ENCODE measurements at places on chromosomes 3 and 15. TPM values are rescaled to one million over a fixed set of nuclear protein-coding genes. Genes with fewer than 3 reads are reported as not detected.

The CIDEC gene
- total RNA-seq: 0.36 TPM

The KLHL6 gene
- 0.69 TPM for total RNA-seq

The CPLX3 gene
- total RNA-seq: 1.2 TPM

The TGFBR2 gene
- total RNA-seq: 144 TPM

The SPINK8 gene
- total RNA-seq: not detected

The ARID3B gene
- 2.0 TPM for total RNA-seq

The ACTR8 gene
- 33.2 TPM for total RNA-seq

The CELSR3 gene
- 0.14 TPM for total RNA-seq

DNA sequence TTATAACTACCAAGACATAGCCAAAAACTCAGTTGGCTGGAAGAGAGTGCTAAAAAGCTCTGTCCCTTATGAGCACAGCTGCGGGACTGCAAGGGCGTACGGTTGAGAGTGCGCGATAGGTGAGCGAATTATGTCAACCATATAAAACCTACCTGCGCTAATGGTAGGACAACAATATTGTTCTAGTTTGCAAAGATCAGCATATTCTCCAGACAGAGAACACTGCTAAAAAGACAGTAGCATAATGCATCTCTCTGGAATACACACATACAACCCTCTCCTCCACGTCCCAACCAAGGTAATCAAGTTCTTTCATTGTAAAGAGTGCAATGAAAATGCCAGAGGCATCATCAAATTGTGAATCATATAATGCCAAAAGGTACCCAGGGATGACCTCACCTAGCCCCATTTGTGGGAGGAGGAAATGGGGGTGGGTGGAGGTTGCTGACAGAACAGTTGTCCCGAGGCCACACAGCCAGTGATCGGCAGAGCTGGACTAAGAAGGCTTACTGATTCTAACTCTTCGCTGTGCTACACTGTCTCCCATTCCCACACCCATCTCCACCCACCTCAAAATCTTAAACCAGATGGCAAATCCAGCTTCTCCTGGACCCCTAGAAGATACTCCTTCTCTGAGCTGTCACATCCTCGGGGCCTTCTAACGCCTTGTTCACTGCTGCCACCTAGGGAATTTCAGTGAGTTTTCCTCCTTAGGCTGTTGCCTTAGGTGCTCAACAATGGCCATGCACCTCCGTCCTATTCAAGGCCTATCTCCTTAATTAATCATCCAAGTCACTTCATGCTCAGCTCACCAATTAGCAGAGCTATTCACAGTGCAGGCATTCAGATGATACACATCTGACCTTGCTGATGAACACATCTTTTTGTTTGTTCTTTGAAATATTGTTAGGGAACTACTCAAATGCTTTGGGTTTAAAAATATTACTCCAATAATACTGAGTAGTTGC is 60.7 kb downstream of the RPL22L1 start:
- H3K4me1 ChIP-seq: peaks cover 4% of the 10 kb centered on the region
- no peak for DNase-seq
- no peak overlapping the region for H3K27ac ChIP-seq
- no peak overlapping the region for H3K4me3 ChIP-seq
- no peaks in the 10 kb centered on the region for H3K36me3 ChIP-seq

GRCh38 chr3:99872923-99873254 is 55.2 kb downstream of the CMSS1 start:
- H3K4me3 ChIP-seq: peak overlapping the region; percentile 80
- H3K27me3 ChIP-seq: no peaks in the 10 kb centered on the region
- H3K36me3 ChIP-seq: no peaks in the 10 kb centered on the region
- peaks cover 88% of the 10 kb centered on the region for H3K4me1 ChIP-seq

- H3K27me3 ChIP-seq: no peaks in the 10 kb centered on the region
- no peaks in the 10 kb centered on the region for H3K36me3 ChIP-seq
- DNase-seq: no peak
- no peaks in the 10 kb centered on the region for H3K4me1 ChIP-seq
Measured at GRCh38 chr3:168459226-168459784, 363.6 kb upstream of the GOLIM4 start.

DNA sequence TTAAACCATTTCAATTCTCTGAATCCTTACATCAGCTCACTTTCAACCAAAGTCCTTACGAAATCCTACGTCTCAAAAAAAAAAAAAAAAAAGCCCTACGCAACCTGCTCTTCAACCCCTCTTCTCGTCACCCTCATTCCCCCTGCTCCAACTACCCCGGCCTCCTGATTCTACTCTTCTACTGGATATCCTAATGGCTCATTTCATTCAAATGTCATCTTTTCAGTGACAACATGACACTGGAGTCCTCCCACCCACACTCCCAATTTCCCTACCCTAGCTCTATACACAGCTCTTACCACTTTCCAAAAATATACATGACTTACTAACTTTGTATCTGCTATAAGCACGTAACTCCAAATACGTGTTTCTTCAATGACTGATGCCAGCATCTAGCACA is 11.5 kb downstream of the UBP1 start:
- H3K36me3 ChIP-seq: peaks cover 11% of the 10 kb centered on the region
- no peak for DNase-seq
- H3K27me3 ChIP-seq: no peaks in the 10 kb centered on the region
- no peak overlapping the region for H3K27ac ChIP-seq
- no peak overlapping the region for H3K4me3 ChIP-seq

- peak overlapping the region; percentile 99 for H3K27ac ChIP-seq
- H3K36me3 ChIP-seq: no peaks in the 10 kb centered on the region
- H3K27me3 ChIP-seq: no peaks in the 10 kb centered on the region
- DNase-seq: no peak
- H3K4me1 ChIP-seq: peaks cover 70% of the 10 kb centered on the region
Measured at GRCh38 chr3:71578054-71578751, 5.3 kb downstream of the FOXP1 start.

GRCh38 chr15:75902129-75902557 is 1.5 kb upstream of the FBXO22 start:
- peaks cover 15% of the 10 kb centered on the region for H3K36me3 ChIP-seq
- no peak for DNase-seq
- H3K27ac ChIP-seq: peak overlapping the region; percentile 85
- no peak overlapping the region for H3K4me3 ChIP-seq
- H3K4me1 ChIP-seq: peaks cover 40% of the 10 kb centered on the region
- no peaks in the 10 kb centered on the region for H3K27me3 ChIP-seq

- no peak overlapping the region for H3K4me3 ChIP-seq
- DNase-seq: no peak
- no peaks in the 10 kb centered on the region for H3K36me3 ChIP-seq
- H3K27ac ChIP-seq: no peak overlapping the region
- peaks cover 71% of the 10 kb centered on the region for H3K27me3 ChIP-seq
Measured at GRCh38 chr15:59917504-59918157, 86.5 kb upstream of the FOXB1 start.

DNA sequence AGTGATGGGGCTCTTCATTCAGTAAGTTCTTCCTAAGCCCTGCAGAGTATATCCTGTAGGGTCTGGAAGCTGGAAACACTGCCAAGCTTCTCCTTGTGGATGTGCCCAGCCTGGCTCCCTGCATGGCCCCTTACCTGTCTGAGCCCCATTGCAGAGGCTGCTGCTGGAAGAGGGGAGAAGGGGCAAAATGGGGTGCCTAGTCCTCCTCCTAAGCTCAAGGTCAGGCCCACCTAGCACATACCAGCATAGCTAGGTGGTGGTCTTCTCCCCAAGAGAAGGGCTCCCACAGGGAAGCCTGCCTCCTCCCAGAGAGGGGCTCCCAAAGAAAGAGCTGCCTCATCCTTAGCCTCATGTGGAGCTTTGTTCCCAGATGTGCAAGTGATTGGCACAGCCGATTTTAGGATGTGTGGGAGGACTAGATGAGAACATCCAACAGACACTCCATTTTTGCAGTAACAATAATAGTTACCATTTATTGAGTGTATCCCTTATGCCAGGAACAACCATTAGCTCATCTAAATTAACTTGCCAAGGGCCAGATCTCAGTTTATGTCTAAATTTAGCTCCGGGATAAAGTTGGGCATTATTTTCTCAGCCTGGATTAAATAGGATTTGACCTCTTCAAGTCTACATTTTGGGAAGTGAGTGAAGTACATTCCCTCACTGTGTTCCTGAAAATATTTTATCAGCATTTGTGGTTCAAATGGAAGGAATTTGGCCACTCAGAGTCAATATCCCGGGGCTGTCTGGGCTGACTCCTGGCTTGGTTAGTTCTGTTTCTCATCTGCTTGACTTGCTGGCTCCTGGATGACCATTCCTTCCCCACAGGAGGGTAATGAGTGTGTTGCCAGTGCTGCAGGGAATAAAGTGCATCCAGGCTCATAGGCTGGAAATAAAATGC is 291.1 kb upstream of the ROPN1 start:
- no peak for DNase-seq
- H3K27ac ChIP-seq: peak overlapping the region; percentile 34
- no peaks in the 10 kb centered on the region for H3K27me3 ChIP-seq
- H3K36me3 ChIP-seq: no peaks in the 10 kb centered on the region
- H3K4me1 ChIP-seq: peaks cover 53% of the 10 kb centered on the region

DNA sequence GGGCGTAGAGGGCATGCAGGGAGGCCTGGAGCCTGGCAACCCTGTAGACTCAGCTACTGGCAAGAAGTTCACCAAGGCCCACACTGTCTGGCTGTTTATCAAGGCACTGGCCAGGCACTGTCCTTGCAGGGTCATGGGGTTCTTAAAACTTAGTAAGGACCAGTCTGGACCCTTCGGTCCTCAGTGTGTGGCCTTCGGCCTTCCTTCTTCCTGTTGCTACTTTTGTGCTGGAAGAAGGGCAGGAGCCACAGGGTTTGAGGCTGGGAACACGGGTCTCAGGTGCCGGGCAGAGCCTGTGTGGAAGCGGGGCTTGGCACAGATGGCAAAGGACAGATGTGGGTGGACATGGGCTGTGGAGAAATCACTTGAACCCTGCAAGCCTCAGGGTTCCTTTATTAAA is 76.6 kb downstream of the SNRK start:
- peak overlapping the region; percentile 74 for H3K27ac ChIP-seq
- peaks cover 44% of the 10 kb centered on the region for H3K4me1 ChIP-seq
- no peaks in the 10 kb centered on the region for H3K36me3 ChIP-seq
- DNase-seq: no peak
- no peaks in the 10 kb centered on the region for H3K27me3 ChIP-seq

GRCh38 chr15:57504599-57504940 is 87.1 kb upstream of the MYZAP start:
- peak overlapping the region; percentile 65 for H3K27ac ChIP-seq
- no peaks in the 10 kb centered on the region for H3K36me3 ChIP-seq
- peaks cover 32% of the 10 kb centered on the region for H3K4me1 ChIP-seq
- H3K27me3 ChIP-seq: no peaks in the 10 kb centered on the region
- H3K4me3 ChIP-seq: no peak overlapping the region
- DNase-seq: no peak

GRCh38 chr3:108183181-108183580 is 39.0 kb downstream of the IFT57 start:
- peaks cover 30% of the 10 kb centered on the region for H3K36me3 ChIP-seq
- no peak overlapping the region for H3K4me3 ChIP-seq
- no peak for DNase-seq
- H3K4me1 ChIP-seq: no peaks in the 10 kb centered on the region
- H3K27ac ChIP-seq: no peak overlapping the region

DNA sequence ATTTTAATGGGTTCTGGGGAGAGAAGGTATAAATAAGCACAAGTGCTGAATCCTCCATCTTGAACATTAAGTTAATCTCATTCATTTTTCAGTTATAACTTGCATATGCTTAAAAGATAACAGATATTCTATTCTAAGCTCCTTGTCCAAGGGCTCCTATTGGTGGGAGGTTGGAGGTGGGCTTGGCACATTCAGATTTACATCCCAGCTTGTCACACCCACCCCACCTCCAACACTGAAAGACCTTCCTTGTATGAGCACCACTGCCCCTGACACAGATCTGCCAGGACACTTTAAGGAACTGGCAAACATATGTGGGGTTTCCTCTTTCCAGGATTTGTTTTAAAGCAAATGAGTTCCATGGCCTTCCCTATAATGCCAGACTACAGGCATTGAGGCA is 30.6 kb downstream of the HOMER2 start:
- H3K4me1 ChIP-seq: peaks cover 50% of the 10 kb centered on the region
- no peaks in the 10 kb centered on the region for H3K27me3 ChIP-seq
- no peaks in the 10 kb centered on the region for H3K36me3 ChIP-seq
- H3K27ac ChIP-seq: peak overlapping the region; percentile 34
- H3K4me3 ChIP-seq: no peak overlapping the region
- DNase-seq: no peak

DNA sequence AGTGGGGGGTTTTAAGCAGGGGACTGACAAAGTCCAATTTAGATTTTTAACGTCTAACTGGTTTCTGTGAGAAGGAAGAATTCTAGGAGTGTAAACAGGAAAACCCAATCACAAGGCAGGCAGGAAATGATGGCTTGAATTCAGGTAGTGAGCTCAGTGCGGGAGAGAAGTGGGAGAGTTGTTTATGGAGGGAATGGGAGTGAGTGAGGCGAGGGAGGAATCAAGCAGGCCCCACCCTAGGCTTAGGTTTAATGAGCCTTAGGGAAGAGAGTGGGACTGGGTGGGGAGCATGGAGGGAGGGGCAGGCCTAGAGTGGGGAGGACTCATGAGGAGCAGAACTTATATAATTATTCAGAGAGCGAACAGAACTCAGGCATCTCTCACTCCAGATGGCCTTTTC is 17.9 kb downstream of the VIPR1 start:
- no peak for DNase-seq
- no peak overlapping the region for H3K27ac ChIP-seq
- H3K4me3 ChIP-seq: no peak overlapping the region
- no peaks in the 10 kb centered on the region for H3K36me3 ChIP-seq
- no peaks in the 10 kb centered on the region for H3K27me3 ChIP-seq

DNA sequence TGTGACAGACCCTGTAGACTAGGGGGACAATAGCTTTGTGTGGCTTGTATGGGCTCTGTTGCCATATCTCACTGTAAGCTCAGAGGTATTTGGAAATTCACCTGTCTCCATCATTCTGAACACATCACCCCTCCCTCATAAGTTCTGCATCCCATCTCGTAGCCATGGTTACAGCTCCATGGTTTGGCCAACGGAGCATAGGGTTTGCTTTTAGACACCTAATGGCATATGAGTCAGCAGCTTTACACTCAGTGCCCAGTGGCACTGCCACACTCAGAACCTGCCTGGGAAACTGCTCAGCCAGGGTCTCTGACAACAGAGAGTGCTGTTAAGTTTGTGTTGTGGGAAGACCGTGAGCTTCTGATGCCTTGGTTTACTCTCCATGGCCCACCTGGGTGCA is 67.3 kb downstream of the CCK start:
- H3K4me1 ChIP-seq: peaks cover 21% of the 10 kb centered on the region
- no peak overlapping the region for H3K27ac ChIP-seq
- peaks cover 95% of the 10 kb centered on the region for H3K36me3 ChIP-seq
- no peak for DNase-seq
- no peak overlapping the region for H3K4me3 ChIP-seq

DNA sequence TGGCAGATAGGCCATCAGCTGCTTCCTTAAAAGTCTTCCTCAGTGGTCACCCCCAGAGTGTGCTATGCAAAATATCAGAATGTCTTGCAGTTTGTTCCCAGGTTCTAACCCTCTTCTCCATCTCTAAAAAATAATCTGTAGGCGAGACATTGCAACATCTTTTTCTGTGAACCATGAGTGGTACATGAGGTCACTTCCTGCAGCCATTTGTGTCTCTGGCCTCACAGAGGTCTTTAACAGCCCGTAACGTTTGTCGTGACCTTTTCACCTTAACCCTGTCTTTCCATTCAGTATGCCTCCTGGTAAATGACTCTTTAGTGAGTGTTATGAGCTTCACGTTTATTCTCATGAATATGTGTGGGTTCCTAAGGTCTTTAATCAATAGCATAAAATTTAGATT is 145.4 kb downstream of the KLHL25 start:
- H3K4me3 ChIP-seq: no peak overlapping the region
- H3K36me3 ChIP-seq: peaks cover 34% of the 10 kb centered on the region
- peaks cover 93% of the 10 kb centered on the region for H3K4me1 ChIP-seq
- DNase-seq: no peak
- peak overlapping the region; percentile 73 for H3K27ac ChIP-seq
- H3K27me3 ChIP-seq: no peaks in the 10 kb centered on the region

Data from left ventricle myocardium inferior (tissue), 1 donor.